Naive B cell (primary cell): ENCODE measurements at places on chromosomes 7 and 10. TPM values are rescaled to one million over a fixed set of nuclear protein-coding genes. Genes with fewer than 3 reads are reported as not detected.

DNA sequence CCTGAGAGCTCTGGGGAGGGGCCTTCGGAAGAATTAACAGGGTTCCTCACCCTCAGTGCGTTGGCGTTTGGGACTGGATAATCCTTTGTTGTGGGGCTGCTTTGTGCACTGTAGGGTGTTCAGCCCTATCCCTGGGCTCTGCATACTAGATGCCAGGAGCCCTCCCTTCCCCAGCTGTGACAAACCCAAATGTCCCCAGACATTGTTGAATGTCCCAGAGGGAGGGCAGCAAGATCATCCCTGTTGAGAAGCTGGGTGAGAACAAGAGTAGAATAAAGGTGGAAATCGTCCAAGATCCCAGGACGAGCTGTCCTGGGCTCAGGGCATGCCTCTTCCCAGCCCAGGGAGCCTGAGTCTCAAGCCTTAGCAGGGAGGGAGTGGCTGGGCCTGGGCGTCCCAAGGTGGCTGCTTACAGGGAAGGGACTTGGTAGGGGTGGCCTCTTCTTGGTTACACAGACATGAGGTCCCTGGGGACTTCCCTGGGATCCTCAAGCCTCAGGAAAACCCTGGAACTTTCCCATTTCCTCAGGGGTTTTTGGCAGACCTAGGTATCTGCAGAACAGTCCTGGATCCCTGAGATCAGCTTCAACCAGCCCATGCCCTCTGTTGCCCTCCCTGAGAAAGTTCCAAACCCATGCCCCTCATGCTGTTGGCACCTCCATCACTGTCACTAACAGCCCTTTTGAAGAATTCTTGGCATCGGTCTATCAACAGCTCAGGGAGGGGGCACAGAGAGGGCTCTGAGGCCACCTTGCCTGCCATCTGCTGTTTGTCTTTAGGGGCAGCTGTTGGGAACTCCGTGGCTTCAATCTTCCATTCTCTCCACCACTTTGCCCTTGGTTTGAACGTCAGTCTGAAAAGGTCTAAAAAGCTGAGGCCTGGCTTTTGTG is 53.7 kb downstream of the GOLGA7B start:
- no peak for DNase-seq

DNA sequence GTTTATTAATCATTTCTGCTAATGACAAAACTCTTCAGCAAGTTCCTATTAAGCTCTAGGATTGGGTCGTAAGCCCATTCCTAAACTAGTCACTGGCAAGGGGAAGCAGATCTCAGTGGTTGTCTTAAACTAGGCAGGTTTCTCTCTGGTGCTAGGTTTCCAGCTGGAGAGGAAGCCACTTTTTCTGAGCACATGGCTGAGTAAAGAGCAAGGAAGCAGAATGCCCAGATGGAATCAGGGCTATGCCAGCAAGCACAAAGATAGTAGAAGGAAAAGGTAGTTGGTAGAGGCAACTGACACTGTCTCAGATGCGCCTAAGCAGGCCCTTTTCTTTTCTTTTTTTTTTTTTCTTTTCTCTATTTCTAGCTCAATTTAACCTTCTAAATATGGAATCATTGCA is 224.9 kb downstream of the EXOC4 start:
- no peak for DNase-seq

- no peak for DNase-seq
Measured at GRCh38 chr10:127142136-127142535, 54.3 kb downstream of the INSYN2A start.

DNA sequence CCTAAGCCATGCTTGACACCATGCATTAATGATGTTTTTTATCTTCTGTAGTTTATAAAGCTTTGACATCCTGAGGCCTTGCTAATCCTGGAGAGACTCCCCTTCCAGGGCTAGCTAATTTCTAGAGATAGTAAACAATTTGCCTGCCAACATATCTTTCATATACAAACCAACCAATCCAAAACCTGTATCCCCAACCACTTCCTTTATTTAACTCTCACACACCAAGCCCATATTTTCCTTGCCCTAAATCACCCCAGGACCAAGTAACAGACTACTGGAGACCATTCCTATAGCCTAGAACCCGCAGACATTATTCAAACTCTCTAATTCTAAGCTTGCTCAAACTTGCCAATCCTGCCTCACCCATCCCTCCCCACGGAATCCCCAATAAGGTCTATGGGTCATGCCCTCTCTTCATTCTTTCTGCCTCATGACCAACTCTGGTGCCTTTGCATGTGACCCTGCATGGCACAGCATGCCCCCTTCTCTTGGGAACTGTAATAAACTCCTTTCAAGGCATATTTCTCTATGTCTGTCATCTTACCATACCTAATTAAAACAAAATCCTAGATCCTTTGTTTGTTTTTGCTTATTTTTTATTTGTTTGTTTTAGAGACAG is 116.6 kb upstream of the CACUL1 start:
- DNase-seq, result no peak

GRCh38 chr7:134991469-134992339 is 5.4 kb downstream of the AGBL3 start:
- DNase-seq, result no peak

DNA sequence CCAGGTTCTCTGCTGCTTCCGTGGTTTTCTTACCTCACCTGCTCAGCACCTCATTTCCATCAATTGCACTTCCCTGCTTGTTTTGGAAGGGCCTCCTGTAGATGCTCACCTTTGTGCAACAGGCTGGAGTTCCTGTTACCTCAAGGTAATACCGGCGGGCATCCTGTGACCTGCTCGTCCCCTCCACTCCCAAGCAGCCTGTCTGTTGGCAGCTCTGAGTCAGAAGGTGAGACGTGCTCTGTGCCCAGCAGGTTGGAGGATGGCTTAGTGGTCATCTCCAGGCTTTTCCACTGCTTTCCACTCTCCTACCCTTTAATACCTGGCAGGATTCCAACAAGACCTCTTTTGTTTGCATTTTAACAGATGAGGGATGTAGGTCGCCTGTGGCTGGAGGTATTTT is 86.0 kb downstream of the CAMK1D start:
- no peak for DNase-seq

The COL13A1 gene
- polyA plus RNA-seq, result not detected

- peak; percentile 5 for DNase-seq
Measured at GRCh38 chr10:69573056-69573806, at the start of gene NEUROG3. NEUROG3 (minus strand) TSS chr10:69573422; CDS start chr10:69573043, 379 bp downstream.

The TUBAL3 gene
- polyA plus RNA-seq, result not detected

- DNase-seq, result no peak
Measured at GRCh38 chr7:140719721-140720120, 23.2 kb downstream of the NDUFB2 start.

GRCh38 chr10:117264782-117265181 is 23.9 kb downstream of the SLC18A2 start:
- DNase-seq, result no peak

The ADCK2 gene
- polyA plus RNA-seq, result 24.4 TPM

- DNase-seq, result no peak
Measured at GRCh38 chr7:732556-732955, 5.5 kb upstream of the PRKAR1B start.

GRCh38 chr10:93462881-93463280 is 19.3 kb downstream of the MYOF start:
- no peak for DNase-seq

The PCLO gene
- not detected for polyA plus RNA-seq

The DRGX gene
- polyA plus RNA-seq, result not detected

DNA sequence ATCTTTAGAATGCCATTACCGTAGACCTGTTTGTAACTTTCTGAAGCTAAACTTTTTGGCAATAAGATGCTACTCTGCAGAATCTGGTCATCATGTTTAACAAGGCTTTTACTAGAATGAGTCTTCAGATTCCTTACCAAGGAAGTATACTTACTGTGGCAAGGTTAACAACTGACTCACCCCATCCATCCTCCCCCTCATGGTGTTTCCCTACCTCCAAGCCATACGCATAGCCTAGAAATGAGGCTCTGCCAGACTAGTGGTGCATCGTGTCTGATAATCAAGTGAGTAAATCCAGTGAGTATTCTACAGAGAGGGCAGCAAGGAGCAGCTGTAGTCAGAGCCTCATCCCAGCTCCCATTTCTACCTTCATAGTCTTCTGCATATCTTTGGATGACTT is 223.6 kb downstream of the IPMK start:
- no peak for DNase-seq

DNA sequence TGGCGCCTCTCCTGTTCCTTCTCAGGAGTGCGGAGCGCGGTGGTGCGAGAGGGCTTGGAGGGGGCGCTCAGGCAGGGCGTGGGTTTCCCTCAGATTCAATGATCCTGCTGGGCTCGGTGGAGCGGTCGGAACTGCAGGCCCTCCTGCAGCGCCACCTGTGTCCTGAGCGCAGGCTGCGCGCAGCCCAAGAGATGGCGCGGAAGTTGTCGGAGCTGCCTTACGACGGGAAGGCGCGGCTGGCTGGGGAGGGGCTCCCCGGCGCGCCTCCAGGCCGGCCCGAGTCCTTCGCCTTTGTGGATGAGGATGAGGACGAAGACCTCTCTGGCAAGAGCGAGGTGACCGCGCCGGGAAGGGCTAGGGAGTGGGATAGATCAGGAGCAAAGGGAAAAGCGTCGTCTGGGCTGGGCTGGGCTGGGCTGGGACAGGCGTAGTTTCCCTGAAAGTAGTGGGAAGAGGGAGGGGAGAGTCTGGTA is 17.0 kb downstream of the FAM131B start:
- peak; percentile 9 for DNase-seq

DNA sequence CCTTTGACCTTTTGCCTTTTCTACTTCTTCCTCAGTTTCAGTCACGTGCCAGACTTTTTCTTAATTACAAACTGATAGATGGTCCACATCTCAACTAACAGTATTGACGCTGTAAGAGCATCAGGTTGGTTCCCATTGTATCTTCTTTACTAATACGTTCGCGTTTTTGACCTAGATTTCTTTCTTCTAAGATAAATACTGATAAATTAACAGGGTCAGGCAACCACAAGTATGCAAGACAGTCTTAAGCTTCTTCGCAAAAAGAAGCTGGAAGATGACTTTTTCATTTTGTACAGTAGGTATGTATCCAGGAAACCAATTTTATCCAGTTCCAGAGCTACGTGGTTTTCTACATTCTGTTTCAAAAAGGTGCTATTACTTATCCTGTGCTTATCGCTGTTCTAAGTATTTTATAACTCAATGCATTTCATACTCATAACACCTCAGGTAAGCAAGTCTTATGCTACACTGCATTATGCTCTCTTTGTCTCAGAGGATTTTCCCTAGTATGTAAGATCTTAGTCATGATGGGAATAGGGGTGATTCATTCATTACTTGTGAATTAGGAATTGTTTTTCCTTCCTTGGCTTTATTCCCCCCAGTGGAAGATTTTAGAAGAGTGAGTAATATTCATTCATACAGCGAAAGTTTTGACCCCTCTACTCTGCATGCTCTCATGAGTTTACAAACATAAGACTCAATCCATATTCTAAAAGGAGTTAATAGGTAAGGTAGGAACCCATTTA is 955 bp downstream of the DUS4L start:
- DNase-seq, result no peak

DNA sequence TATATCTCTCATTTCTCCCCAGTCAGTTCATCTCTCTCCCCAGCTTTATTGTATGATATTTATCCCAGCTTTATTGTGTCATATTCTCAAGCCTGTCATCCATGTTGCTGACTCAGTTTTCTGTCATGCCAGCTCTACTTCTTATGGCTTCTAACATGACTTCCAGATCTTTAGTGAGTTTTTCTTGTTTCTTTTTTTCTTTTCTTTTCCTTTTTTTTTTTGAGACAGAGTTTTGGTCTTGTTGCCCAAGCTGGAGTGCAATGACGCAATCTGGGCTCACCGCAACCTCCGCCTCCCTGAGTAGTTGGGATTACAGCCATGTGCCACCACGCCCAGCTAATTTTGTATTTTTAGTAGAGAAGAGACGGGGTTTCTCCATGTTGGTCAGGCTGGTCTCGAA is 28.7 kb upstream of the CALU start:
- no peak for DNase-seq

The ITGB1 gene
- 35.8 TPM for polyA plus RNA-seq

DNA sequence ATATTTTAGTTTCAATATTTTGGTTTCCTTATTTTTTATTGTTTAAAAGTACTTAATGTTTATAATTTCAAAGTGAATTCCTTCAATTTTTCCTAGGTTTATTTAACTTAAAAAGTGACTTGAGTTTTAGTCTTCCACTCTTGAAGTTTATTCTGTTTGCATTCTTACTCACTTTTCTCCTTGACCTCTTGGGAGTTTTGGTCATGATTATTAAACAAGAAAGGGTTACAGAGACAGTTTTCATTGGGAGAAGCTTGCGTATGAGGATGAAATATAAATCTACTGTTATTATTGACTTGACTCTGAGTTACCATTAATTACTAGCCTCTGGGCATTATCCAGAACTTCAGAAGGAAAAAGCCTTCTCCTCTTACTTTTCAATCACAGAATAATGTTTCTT is 216.0 kb downstream of the BMPER start:
- no peak for DNase-seq

GRCh38 chr7:50751146-50751545 is 31.6 kb downstream of the GRB10 start:
- DNase-seq, result no peak

DNA sequence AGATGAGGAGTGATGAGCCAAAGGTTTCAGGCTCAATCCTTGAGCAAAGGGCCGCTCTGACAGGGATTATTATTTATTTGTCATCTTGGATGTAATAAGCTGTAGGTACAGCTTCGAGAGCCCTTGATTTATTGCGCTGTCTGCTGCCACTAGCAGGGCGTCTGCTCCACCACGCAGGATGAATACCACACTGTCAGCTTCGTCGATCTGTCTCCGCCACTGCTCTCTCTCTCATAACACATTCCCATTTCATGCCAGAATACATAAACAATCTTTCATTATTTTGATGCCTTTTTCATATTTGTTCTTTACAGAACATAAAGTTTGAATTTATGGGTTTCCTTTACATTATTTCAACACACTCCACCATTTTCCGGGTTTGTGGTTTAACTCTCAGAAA is 276.6 kb downstream of the LRMDA start:
- no peak for DNase-seq

The CNTNAP2 gene
- polyA plus RNA-seq, result 132 TPM

The TMEM229A gene
- not detected for polyA plus RNA-seq

- no peak for DNase-seq
Measured at GRCh38 chr7:147923841-147924240, 666.7 kb upstream of the C7orf33 start.

- DNase-seq, result no peak
Measured at GRCh38 chr7:118055647-118056046, 128.3 kb upstream of the LSM8 start.

DNA sequence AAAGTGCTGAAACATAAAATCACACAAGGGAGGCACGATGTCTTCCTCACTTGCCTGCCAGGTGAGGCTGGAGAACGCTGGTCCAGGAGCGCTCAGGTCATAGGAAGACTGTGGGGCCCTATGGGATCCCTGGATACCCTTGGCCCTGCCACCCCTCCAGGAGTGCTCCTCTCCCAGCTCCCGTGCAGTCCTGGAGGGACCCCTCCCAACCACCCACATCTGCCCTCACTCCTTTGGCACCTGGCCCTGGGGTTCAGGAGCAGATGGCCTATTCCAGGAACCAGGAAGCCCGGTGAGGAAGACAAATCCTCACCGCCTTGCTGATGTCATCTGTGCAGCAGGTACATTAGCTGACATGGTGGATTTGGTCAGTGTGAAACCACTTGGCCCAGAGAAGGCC is 3.7 kb upstream of the CXCL12 start:
- no peak for DNase-seq

DNA sequence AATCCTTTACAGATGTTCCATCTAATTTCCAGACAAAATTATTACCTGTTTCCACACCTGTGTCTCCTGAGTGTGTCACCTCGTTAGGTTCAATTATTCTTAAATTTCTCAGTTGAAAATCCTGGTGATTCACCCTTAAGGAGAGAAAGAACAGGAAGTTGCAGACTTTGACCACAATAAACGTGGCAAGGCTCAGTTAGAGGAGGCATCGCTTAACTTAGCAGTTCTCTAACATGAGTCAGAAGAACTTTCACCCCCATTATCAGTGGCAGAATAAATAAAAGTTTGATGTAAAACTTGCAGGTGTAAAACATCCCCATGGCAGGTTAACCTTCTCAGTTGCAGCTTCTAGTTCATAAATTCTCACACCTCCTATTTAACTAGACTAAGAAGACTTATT is 8.3 kb downstream of the XPNPEP1 start:
- no peak for DNase-seq
